Activated T-helper 1 cell treated with anti-CD3 and anti-CD28 coated beads, Interleukin-12 subunit alpha, Interleukin-12 subunit beta, Interleukin-2, Interleukin-4 antibody, amounts not matched to agents 30 ng/mL and 10 ng/mL and 1 ng/mL, durations not matched to agents 14 hours and 24 hours and 36 hours (primary cell): ENCODE measurements at places on chromosomes 2 and 18. TPM values are rescaled to one million over a fixed set of nuclear protein-coding genes. Genes with fewer than 3 reads are reported as not detected.

MOCOS gene
- 0.17 and 0.47 TPM in 2 replicates for total RNA-seq

- no peaks in the 10 kb centered on the region for H3K4me1 ChIP-seq
- H3K4me3 ChIP-seq, result no peak overlapping the region
- no peaks in the 10 kb centered on the region for H3K36me3 ChIP-seq
- no peaks in the 10 kb centered on the region for H3K27me3 ChIP-seq
Observed at GRCh38 chr2:123080331-123080730, 944.8 kb upstream of the CNTNAP5 start.

DNA sequence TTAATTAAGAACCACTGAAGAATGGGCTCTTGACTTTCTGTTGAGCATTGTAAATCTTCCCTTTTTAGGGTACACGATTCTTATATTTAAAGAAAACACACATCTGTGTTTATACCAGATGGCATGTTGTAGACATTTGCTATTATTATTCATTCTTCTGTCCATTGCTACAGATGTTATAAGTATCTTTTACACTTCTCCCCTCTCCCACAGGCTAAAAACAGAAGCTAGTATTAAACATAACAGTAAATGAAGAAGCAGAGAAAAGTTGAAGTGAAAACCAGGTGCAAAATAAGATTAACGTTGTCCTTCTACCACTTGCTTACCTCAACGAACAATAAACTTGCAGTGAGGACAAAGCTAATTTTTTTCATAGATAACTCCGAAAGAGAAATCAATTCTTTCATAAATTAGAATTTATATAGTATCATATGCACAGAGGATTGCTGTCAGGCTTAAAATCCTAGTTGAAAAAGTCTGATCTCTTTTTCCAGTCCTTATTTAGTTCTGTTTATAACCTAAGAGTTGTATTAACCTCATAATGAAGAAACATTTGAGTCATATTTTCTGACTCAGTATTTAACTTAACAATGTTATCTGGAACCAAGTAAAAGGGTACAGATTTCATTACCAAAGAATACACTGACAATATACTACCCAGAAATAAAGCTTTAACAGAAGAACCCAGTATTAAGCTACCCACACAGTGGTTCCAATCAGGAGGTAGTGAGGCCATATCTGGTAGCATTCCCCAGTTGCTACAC is 16.4 kb upstream of the ZNF385B start:
- no peak for DNase-seq
- H3K27me3 ChIP-seq, result peaks cover 6% of the 10 kb centered on the region
- no peaks in the 10 kb centered on the region for H3K4me1 ChIP-seq
- H3K27ac ChIP-seq, result no peak overlapping the region
- H3K4me3 ChIP-seq, result no peak overlapping the region

GRCh38 chr2:235238537-235238936 is 255.3 kb upstream of the AGAP1 start:
- no peak overlapping the region for H3K4me3 ChIP-seq
- no peak overlapping the region for H3K27ac ChIP-seq
- H3K4me1 ChIP-seq, result peaks cover 5% of the 10 kb centered on the region
- H3K27me3 ChIP-seq, result peaks cover 7% of the 10 kb centered on the region
- H3K36me3 ChIP-seq, result no peaks in the 10 kb centered on the region

DNA sequence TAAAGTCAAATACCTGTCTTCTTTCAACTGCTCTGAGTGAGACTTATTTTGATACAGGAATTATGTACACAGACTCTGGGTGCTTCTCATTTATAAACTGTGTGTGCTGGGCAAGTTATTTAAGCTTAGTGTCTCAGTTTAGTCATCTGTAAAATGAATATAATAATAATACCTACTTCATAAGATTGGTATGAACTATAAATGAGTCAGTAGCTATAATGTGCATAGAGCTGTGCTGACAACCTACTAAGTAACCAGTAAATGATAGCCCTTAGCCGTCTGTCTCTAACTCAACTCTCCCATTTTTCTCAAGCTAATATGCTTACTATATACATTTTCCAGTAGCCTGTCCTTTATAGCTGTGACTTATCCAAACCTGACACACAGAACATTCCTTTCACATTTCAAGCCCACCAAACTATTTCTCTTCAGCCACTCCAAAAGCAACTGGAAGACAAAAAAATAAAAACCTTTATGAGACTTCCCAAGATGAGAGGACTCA is 319.8 kb downstream of the ETAA1 start:
- no peaks in the 10 kb centered on the region for H3K27me3 ChIP-seq
- no peak overlapping the region for H3K27ac ChIP-seq
- no peak for DNase-seq
- no peaks in the 10 kb centered on the region for H3K36me3 ChIP-seq
- H3K4me3 ChIP-seq, result no peak overlapping the region

- H3K27ac ChIP-seq, result no peak overlapping the region
- no peaks in the 10 kb centered on the region for H3K36me3 ChIP-seq
- peaks cover 27% of the 10 kb centered on the region for H3K27me3 ChIP-seq
- no peak overlapping the region for H3K4me3 ChIP-seq
Observed at GRCh38 chr2:172704072-172704936, 31.3 kb upstream of the RAPGEF4 start.

- peaks cover 13% of the 10 kb centered on the region for H3K27me3 ChIP-seq
- no peak overlapping the region for H3K4me3 ChIP-seq
- peaks cover 12% of the 10 kb centered on the region for H3K4me1 ChIP-seq
- H3K36me3 ChIP-seq, result no peaks in the 10 kb centered on the region
- no peak overlapping the region for H3K27ac ChIP-seq
- no peak for DNase-seq
Observed at GRCh38 chr2:131413148-131413747, 49.3 kb upstream of the RAB6D start.

DNA sequence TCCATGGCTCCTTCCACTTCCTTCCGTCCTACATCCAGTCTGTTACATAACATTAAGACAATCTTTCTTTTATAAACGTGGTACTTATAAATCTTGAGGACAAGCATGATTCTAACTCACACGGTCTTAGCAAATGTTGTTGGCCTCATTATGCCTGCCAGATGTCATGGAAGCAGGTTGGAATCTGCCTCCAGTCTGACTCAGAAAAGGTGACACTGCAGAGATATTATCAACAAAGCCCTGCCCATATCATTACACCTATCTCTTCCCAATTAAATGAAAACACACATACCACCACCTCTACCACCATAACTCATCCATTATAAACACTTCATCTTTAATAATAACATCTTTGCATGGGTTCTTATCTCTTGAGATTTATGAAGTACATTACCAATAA is 334.7 kb upstream of the CHAC2 start:
- H3K27ac ChIP-seq, result no peak overlapping the region
- H3K27me3 ChIP-seq, result peaks cover 1% of the 10 kb centered on the region
- H3K4me1 ChIP-seq, result no peaks in the 10 kb centered on the region
- H3K36me3 ChIP-seq, result no peaks in the 10 kb centered on the region
